ENCODE measurements at places on chromosomes 2 and 18.

- DNase-seq, result no peak
Measured at GRCh38 chr2:160358046-160358445, 135.6 kb downstream of the RBMS1 start.

DNA sequence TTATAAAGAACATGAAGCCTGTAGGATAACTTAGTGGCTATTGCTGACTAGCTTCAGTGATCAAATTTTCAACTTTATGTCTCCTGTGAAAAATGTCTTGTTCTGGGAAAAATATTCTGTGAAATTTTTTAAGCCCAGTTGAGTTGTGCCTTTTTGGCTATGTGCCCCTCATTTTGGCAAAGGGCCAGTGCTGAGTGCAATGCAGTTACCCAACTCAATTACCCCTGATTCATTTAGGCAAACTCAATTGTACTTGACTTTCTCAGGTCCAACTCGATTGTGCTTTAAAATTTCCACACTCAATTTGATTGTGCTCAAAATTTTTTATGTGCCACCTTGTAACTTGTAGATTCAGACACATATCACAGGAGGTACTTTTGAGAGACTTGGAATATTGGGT lies 548.8 kb upstream of the NRP2 start:
- no peak for DNase-seq

DNA sequence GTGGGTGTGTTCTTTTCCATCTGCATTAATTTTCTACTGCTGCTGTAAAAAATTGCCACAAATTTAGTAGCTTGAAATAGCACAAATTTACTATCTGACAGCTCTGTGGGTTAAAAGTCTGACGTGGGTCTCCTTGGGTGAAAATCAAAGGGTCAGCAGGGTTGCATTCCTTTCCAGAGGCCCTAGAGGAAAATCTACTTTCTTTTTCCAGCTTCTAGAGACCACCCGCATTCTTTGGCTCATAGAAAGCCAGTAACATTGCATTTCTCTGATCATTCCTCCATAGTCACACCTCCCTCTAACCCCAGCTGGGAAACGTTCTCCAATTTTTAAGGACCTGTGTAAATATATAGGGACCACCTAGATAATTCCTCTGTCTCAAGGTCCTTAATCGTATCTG lies 128.8 kb downstream of the ATL2 start:
- no peak for DNase-seq

GRCh38 chr2:125656190-125656589 lies 999.8 kb upstream of the GYPC start:
- no peak for DNase-seq

GRCh38 chr2:31980674-31981356 lies 30.0 kb downstream of the MEMO1 start:
- peak; percentile 13 for DNase-seq

- DNase-seq, result no peak
Measured at GRCh38 chr2:6945087-6945813, 28.0 kb downstream of the RNF144A start.

DNA sequence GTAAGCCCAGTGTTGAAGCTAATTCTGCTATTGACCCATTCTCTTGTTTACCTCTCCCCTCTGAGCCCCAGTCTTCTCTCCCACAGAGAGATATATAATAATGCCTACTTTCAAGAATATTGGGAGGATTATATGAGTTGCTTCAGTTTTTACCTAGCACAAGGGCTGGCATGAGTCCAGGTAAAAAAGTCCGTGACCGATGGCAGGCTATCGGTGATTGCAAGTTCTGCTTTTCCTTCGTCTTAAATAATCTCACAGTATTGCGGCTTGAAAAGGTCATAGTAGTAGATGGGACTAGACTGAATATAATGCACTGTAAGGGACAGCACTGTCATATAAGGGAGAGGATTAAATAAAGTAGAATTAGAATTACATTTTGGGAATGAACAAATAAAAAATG lies 77.6 kb downstream of the KIF5C start:
- DNase-seq, result no peak

DNA sequence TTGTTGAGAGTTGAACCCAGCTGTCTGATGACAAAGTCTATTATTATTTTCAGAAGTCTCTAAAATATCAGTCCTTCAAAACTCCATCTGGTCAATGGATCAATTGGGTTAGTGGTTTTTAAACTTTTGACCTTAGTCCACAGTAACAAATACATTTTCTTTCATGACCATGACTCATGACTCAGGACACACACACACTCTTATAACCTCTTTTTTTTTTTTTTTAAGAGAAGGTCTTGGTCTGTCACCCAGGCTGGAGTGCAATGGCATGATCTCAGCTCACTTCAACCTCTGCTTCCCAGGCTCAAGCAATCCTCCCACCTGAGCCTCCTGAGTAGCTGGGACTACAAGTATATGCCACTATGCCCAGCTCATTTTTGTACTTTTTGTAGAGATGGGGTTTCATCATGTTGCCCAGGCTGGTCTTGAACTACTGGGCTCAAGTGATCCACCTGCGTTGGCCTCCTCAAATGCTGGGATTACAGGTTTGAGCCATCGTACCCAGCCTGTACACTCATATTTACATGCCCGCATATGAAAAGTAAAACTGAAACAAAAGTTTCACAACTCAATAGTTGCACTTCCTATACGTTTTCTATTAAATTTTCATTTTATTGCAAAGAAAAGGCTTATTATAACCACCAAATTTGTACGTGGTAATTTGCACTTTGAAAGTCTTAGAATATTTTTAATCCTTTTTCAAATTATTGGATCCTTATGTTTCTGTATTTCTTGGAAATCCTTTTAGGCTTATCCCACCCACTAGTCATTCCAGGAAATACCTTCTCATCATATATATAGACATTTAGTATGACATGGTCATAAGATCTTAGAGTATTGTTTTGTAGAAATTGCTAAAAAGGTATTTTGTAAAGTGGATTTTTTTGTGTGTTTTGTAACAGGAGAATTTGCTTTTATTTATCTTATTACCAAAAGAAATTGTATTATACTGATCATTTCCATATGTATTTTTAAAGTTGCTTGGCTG lies 199.0 kb downstream of the LPIN1 start:
- DNase-seq, result no peak

- DNase-seq, result no peak
Measured at GRCh38 chr2:53737091-53737490, 30.5 kb upstream of the CHAC2 start.

DNA sequence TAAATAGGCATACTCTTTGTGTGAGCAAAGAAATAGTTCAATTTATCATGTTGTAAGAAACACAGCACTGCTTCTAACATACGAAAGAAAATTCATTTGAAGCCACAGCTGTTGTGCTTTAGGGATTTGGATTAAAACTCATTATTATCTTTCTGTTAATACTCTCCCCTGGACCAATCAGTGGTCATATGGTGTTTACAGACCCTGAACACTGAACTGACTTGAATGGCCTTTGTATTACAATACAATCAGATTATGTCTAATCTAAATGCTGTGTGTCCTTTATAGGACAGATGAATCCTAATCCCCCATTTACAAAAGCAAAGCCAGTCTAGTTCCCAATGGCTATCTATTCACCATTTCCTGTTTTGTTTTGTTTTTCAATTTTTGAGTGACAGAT lies 36.5 kb downstream of the ZNF385B start:
- DNase-seq, result no peak

- DNase-seq, result no peak
Measured at GRCh38 chr18:3248658-3249359, 1.2 kb downstream of the MYL12A start.

DNA sequence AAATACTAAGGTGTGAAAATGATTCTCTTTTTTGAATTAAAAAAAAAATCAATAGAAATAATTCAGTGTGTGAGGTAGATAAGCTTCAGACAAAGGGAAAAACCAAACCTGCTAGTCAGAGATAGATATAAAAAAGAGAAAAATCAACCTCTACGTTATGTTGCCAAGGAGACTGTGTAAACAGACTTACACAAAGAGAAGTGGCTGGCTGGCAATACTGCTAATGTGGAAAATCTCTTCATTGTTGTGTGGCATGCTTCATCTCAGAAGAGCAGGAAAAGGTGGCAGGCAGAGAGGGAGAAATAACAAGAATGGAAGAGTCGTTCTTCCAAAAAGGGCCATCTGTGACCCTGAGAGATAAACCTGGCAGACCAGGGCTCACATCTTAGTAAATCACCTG lies 200.8 kb downstream of the SLC8A1 start:
- no peak for DNase-seq

- DNase-seq, result no peak
Measured at GRCh38 chr2:117921520-117921919, 92.3 kb downstream of the CCDC93 start.

DNA sequence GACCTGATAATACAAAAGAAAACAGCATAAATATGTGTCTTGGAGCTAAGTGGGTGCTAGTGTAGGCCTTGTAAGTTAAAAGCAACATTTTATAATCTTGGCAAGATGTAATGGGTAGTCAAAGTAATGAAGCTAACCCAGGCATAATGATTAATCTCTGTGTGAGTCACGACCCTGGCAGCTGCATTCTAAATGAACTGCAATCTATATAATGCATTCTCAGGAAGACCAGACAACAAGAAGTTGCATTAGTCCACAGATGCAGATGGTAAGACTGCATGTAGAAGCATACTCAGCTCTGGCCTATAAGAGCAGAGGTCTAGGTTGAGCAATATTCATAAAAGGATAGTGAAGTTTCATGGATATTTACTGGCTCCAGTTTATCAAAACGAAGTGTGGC lies 85.6 kb upstream of the ETAA1 start:
- no peak for DNase-seq

DNA sequence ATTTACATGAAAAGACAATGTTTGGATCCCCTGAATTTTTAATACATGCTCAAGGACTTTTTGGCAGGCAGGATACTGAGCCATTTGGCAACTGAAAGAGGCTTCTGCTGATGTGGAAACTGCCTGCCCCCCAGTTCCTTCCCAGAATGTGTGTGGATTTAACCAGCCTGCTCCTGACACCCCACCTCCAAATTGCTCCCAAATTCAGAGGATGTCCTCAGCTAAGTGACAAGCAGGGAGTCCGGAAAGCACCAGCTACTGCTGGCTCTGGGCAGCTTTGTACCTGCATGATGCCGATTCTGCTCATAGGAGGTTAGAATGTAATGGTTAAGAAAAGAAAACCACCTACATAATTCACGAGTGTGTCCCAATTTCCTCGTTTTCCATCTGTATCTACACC lies 197.5 kb downstream of the CDH20 start:
- no peak for DNase-seq

- DNase-seq, result no peak
Measured at GRCh38 chr2:236237468-236238190, 26.6 kb downstream of the ASB18 start.

DNA sequence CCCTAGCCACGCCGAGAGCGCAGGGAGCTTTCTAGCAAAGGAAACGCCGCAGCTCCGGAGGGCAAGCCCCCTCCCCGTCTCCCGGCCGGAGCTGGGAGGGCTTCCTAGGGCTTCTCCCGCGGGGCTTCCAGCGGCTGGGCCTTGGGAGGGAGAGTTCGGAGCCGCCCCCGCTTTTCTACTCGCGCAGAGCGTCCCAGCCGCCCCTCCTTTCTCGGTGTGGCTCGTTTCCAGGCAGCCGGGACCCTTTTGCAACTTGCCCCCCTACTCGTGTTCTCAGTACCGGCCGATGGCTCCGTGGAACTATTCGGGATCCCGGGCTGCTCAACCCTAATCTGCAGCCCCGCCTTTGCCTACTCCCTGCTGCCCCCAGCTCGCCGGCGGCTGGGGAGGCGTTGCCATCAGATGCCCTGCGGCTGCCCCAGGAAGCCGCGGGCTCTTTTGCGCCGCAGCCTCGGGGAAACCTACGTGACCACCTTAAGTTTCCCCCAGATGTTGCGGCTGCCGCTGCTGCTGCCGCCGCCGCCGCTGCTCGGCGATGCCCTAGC lies 1.5 kb upstream of the NR4A2 start:
- peak; percentile 78 for DNase-seq

DNA sequence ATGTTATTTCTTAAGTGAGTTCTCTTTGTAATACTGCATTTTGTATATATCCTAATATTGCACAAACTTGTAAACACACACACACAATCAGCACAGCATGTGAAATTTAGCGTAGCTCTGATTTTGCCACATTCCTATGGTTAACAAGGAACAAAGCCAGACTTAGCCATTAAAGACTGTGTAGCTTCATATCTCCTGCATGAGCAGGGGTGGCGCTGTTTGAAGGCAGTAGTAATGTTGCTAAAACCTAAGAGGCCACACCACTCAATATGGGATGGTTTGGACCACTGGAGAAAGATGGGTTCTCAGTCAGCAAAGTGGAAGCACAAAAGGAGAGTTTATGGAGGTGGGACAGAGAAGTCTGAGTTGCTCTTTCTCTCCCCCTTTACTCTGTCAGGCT lies 61.1 kb upstream of the RND3 start:
- DNase-seq, result no peak

DNA sequence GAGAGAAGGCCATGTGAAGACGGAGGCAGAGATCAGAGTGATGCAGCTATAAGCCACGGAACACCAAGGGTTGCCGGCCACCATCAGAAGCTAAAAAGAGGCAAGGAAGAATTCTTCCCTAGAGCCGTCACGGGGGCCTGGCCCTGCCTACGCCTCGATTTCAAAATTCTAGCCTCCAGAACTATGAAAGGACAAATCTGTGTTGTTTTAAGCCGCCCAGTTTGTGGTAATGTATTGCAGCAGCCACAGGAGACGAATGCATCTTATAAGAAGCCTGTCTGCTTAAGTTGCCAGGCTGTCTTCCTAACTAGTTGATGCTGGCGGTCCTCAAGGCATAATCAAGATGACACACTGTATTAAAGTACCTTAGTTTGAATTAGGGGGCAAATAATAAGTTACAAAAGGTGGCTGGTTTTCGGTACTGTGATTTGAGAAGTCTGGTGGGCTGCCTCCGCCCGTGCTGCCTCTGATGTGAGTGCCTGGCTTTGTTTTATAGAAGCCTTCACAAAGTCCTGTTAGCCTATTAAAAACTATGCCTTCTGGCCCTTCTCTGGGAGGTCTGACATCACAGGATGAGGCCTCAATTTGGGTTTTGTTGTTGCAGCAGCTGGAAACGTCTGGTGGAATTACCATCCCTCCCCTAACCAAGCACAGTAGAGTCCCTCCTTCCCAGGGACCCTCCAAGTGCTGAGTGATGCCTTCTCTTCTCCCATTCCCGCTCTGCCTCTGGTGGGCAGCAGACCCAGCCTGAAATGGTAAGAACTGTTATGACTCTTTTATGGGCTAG lies 53.6 kb downstream of the SRD5A2 start:
- no peak for DNase-seq

DNA sequence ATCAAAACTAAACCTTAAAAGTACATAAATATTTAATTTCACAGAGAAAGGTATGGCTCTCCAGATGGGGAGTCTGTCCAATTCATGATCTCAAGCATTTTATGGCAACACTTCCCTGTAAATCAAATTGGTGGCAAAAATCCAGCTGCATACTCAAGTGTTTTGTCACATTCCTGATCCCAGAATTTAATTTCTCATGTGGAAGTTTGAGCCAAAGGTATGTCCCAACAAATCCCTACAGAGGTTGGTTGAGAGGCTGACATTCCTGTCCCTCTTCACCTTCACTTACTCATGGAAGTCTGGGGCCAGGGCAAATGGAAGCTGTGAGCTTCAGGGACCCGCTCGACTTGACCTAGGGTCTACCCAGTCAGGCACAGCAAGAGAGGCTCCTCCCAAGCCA lies 17.7 kb downstream of the KLF7 start:
- no peak for DNase-seq

DNA sequence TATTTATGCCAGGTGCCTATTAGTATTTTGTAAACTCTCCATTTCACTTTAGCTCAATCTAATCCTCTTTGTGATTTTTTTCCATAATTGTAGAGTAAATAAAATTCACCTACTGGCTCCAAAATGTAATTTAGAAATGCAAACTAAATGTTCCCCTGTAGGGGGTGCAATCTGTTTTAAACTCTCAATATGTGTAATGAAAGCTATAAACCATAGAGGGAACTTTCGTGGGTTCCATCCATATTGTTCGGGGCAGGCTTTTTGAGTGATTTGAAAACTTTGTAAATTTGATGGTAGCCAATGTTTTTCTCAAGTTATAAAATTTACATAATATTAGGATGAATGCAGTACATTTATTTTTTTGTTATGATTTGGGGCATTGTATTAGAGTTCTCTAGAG lies 49.4 kb downstream of the TSPYL6 start:
- no peak for DNase-seq

Data from memory B cell (primary cell).